ENCODE measurements at places on chromosomes 7 and 10.

- no peak for DNase-seq
Observed at GRCh38 chr10:15472431-15473395, 101.6 kb upstream of the FAM171A1 start.

- DNase-seq = no peak
Observed at GRCh38 chr10:72145657-72146056, 57.3 kb upstream of the SPOCK2 start.

GRCh38 chr7:126727930-126728391, 524.8 kb downstream of the GRM8 start:
- DNase-seq = no peak

GRCh38 chr7:14233868-14234369, 244.5 kb upstream of the ETV1 start:
- no peak for DNase-seq

DNA sequence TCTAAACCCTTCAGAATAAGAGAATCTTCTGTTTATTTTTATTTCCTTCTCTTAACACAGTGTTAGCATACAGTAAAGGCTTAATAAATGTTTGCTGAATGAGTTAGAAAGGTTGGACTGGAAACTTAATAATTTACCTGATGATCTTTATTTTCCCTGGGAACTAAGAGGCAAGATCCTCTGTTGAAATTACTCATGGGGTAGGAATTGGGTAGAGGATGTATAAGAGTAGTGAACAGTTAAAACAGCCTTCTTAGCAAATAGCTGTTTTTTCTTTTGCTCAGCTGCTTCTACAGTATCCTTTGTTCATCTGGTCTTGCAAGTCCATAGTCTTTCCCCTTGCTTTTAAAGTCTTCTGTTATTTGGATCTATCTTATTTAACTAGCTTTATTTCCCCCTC, 80.0 kb downstream of the AKAP9 start:
- DNase-seq = no peak

DNA sequence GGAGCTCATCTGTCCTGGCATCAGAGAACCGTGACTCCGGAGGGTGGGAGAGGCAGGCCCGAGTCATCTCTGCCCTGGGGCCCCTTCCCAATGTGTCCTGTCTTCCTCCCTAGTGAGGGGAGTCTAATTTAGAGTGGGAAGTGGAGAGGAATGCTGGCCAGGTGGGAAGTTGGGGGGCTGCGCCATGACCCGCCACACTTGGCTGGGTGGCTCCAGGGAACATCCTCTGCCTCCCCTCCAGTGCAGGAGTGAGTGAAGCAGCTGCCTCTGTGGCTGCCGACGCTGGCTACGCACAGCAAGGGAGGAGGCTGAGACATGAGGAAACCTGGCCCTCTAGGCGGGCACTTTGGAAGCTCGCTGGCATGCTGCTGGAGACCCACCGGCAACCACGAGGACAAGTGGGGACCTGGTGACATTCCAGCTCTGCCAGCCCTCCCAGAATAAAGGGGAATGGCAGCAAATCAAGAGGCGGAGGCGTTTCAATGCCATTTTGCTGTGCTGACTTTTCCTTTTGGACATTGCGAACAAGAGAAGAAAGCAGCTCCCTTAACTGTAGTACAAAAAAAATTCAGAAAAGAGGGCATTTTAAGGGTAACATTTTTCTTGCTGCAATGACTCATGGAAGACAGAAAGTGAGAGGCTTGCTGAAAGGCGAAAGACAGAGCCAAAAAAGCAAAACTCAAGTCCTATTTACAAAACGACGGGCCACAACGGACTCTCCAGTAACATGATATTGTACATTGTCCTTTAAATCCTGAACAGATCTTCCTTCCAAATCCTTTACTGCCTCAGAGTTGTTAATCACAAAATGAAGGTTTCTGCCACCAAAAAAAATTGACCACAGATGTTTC, 121.2 kb upstream of the PITRM1 start:
- DNase-seq = no peak

DNA sequence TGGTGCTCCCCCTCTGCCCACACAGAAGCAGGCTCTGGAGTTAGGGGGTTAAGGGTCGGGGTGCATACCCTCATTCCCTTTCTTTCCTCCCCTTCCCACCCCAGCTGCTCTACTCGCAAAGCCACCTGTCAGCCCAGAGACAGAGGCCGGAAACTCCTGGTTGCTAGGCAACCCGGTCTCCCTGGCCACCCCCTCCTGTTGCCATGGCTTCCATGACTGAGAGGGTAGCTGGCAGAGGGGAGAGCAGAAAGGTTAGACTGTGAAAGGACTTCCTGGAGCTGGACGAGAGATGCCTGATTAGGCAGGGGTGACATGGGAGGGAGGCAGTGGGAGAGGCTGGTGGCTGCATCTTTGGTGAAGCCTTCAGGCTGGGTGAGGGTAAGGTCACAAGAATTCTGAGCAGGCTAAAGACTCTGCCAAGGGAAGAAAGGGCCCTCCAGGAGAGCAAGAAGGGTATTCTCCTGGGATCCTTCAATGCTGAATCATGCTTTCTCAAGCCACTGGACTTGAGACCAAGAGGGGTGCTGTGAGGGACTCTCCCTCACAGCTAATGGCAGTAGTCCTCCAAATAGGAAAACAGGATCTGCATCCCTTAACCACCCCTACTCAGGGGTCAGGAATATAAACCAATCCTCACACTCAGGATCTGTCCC, 5.4 kb downstream of the PSD start:
- no peak for DNase-seq

DNA sequence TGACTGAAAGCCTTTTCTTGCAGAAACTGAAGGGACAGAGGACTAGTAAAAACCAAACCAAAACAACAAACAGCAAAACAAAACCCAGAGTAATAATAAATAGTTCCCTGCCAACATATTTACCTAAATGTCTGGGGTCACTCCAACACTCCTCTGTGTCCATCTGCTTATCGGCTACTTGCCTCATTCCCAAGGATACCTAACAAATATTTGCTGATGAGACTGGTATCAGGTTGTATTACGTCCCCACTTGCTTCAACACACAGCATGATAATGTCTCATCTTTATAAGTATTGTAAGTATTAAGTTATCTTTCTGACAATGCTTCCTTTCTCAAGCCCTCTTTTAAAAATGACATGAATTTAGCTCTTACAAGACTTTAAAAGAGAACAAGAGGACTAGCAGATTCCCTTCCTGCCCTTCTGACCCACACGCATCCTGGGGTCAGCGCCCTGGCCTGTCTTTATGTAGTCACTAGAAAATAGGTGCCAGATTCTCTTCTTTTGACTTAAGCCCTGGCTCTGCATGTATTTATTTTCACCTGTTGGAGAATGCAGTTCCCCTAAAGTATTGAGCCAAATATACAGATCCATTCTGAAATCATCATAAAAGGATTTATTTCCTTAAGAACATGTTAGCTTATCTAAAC, 110.2 kb downstream of the SEM1 start:
- no peak for DNase-seq

DNA sequence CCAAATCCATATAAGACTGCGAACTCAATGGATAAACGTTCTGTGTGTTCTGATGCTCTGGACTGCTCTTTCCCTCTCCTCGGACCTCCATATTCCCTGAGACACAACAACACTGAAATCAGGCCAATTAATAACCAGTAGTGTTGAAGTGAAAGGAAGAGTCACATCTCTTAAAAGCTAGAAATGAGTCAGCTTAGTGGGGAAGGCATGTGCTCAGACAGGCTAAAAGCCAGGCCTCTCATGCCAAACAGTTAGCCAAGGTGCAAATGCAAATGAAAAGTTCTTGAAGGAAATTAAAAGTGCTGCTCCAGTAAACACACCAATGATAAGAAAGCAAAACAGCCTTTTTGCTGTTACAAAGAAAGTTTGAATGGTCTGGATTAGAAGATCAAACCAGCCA, 29.3 kb downstream of the TNS3 start:
- no peak for DNase-seq

DNA sequence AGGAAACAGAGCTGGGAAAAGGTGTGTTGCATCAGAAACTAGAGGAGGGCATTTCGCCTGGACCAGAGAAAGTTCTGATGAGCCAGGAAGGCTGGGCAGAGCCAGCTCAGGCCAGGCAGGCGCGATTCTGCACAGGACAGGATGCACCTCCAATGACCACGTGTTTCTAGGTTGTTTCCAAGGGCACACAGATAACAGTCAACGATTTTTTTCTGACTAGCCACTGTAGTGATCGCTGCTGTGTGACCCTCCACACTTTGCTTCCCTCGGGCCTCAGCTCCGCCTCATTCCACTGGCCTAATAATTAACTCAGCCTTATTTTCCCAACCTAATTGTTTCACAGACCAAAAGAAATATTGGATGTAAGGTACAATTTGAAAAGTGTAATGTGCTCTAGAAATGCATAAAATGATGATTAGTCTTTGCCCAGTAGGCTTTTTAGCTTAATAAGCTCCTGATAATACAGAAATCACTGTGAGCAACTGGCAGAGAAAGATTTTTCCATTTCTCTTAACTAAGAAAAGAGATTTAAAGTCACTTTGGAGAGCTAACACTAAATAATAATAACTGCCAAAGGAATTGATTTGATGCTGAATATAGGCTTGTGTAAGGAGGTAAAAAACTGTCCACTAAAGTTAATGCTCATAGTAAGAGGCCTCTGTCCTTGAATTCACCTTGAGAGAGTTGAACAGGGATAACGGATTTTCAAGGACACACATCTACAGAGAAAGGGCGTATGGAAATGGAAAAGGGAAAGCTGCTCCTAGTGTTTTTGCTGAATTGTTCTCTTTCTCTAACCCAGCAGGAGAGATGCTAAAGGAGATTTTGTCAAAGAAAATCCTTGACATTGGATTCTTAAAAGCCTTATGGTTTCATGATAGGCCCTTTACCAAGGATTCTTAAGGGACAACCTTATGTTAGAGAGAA, 291.0 kb upstream of the C7orf33 start:
- no peak for DNase-seq

DNA sequence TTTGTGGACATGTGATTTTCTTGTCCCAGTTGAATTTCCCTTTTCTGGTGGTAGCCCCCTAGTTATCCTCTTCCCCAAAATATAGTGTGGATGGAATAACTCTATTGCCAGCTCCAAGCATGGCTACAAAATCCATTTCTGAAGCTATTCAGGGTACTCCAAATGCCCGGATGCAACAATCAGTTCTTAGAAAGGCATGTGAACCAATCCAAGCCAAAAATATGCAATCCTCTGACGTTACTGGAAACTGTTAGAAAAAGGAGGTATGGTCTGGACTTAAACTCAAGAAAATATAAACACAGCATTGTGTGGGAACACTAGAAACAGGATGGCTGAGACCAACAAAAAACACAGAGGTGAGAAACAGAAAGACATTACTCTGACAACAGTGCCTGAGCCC, 347.0 kb downstream of the GPAM start:
- DNase-seq = no peak

GRCh38 chr7:11833431-11833830, 1.4 kb upstream of the THSD7A start:
- DNase-seq = no peak

DNA sequence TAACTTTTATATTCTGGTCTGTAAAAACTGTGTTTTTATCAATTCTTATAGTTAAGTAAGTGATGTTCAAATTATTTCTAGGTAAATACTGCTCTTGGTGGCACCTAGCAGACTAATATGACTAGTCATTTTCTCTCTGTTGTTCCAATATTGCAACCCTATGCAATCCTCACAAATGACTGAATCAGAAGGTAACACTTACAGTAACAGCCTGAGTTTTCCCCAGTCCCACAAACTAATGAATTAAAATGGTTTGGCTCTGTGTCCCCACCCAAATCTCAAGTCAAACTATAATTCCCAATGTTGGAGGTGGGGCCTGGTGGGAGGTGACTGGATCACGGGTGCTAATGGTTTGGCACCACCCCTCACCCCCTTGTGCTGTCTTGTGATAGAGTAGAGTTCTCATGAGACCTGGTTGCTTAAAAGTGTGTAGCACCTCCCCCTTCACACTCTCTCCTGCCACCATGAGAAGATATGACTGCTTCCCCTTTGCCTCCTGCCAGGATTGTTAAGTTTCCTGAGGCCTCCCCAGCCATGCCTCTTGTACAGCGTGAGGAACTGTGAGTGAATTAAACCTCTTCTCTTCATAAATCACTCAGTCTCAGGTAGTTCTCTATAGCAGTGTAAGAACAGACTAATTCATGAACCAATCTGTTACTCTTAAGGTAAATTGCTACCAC, 43.5 kb downstream of the MTPN start:
- DNase-seq = no peak

GRCh38 chr10:125608474-125608873, 74.5 kb downstream of the TEX36 start:
- DNase-seq = no peak

DNA sequence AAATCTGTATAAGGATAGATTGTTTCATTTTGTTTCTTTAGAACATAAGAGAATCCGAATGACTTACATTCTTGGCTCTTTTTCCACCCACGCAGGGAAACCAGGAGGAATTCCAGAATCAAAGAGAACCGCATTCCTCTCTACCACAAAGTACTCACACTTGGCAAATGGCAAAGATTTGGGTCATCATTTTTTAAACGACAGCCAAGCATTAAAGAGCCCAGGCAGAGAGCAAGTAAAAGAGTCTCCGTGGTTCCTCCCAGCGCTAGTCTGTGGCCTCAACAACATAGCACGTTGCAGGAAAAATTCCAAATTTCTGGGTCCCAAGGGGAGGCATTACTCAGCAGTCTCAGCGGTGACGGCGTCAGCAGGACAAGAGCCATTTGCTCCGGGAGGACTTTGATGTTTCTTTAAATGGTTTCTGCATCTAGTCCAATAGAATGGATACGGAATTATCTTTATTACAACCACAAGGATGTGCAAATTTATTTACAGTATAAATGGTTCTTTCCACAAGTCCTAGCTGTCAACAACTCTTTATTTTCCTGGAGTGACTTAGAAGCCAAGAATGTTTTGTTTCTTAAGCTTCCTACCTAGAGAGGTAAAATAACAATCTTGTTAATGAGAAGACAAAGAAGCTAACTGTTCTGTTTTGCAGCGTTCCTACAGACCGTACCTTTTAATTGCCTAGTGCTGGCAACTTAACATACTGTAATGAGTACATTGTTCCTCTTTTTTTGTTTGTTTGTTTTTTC, 232.5 kb downstream of the SKIDA1 start:
- DNase-seq = no peak

DNA sequence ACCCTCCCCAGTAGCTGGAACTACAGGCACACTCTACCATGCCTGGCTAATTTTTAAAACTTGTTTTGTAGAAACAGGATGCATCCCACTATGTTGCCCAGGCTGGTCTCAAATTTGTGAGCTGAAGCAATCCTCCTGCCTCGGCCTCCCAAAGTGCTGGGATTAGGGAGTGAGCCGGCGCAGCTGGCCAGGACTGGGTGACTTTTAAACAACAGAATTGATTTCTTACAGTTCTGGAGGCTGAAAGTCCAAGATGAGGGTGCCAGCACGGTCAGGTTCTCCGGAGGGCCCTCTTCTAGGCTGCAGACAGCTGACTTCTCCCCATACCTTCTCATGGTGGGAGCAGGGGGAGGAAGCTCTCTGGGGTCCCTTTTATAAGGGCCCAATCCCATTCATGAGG, 75.2 kb upstream of the CHST15 start:
- DNase-seq = no peak

- DNase-seq = no peak
Observed at GRCh38 chr10:48508791-48509772, 95.8 kb downstream of the ARHGAP22 start.

DNA sequence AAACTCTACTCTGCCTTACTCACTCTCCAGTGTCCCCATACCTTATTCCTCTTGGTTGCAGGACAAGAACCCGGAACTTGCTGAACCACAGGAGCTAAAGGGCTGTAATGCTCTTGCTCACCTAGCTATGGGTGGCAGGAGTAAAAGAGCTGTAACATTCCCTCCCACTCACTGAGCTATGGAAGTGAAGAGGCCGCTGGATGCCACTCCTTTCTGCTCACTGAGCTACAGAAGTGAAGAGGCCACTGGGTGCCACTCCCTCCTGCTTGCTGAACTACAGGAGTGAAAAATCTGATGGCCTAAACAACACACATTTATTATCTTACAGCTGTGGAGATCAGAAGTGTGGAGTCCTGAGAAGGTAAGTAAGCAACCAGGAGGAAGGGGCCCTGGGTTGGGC, 17.5 kb downstream of the MRPS24 start:
- no peak for DNase-seq

All from stimulated activated CD8-positive, alpha-beta memory T cell treated with anti-CD3 and anti-CD28 coated beads, Interleukin-2, amount 100 ng/mL, for 1 hour (primary cell).